ENCODE measurements at places on chromosomes 4 and X.
A peak's percentile ranks its signal among the peaks of the same experiment; 100 is the strongest.

DNA sequence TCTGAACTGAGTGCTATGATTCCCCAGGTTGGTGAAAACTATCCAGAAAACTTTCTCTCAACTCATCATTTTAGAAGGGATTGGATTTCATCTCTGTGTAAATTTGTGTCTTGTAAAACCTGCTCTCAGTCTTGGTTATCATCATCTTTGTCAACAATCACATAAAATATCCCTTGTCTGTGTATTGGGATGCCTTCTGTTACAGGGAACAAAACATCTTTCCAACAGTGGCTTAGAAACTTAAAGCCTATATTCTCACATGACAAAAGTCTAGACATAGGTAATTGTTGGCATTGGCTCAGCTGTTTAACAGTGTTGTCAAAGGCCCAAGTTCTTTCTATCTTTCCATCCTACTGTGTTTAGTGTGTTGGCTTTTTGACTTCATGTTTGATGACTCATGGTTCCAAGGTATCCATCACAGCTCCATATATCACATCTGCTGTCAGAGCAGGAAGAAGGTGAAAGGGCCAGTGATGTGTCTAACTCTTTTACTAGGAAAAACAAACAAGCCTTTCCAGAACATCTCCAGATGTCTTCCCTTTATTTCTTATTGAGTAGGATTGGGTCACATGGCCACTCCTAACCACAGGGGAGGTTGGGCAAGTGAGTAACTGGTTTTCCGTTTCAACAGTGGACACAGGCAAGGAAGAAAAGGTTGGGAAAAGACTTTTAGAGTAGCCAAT, 65.0 kb downstream of the PHEX start:
- no peak for DNase-seq

GRCh38 chrX:7225338-7225737, 77.4 kb upstream of the PUDP start:
- no peak for DNase-seq

GRCh38 chrX:106927700-106928099, 7.5 kb downstream of the CLDN2 start:
- DNase-seq, result no peak

- DNase-seq, result peak; percentile 39
Measured at GRCh38 chr4:163484906-163485305, 9.6 kb upstream of the TMA16 start.

DNA sequence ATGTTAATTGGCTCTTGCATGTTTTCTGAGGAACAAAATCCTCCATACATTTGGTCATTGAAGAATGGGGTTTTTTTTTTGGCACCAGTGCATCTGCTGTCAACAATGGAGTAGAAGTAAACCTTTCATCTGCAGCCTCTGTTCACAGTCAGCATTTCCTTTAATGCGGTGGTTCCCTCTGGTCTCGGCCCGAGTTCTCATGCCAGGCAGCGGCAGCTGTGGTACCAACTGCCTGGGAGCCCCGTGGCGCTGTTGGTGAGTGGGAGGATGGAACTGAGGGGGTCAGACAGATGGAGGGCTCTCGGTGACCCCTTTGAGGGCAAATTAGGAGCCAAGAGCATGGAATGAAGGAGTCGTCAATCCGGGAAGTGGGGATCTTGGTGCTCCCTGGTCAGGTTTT, 114.7 kb downstream of the AFF1 start:
- no peak for DNase-seq

- no peak for DNase-seq
Measured at GRCh38 chr4:78299565-78299972, 242.4 kb downstream of the FRAS1 start.

- DNase-seq, result no peak
Measured at GRCh38 chrX:9861711-9862110, 75.5 kb downstream of the SHROOM2 start.

- DNase-seq, result no peak
Measured at GRCh38 chr4:32499171-32499570, 1779.0 kb downstream of the PCDH7 start.

GRCh38 chrX:9657590-9658256, 107.9 kb downstream of the GPR143 start:
- DNase-seq, result no peak

GRCh38 chr4:2795893-2796848, 3.3 kb downstream of the SH3BP2 start:
- DNase-seq, result no peak

DNA sequence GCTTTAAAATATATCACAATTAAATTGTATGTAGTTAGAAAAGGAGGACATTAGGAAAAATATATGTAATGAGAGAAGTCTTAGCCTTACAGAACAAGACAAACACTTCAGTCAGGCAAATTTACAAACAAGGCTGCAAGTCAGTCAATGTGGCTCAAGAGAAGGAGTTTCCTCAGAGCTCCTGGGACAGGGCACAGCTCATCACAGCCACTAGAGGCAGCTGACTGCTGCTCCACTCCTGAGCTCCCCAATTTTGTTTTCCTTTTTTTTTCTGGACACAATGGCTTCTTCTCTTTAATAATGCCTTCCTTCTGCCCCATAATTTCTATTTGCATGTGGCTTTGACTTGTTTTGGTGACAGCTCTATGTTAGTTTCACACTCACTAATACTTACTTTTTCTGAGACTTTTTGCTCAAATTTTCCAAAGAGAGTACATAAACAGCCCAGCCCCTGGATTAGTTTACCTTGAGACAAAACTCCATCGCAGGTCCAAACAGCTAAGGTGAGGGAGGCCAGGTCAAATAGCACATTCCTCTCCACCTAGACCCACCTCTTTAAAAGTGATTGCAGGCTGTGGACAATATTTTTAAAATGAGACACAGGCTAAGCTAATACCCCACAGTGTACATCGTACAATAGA, 850.4 kb upstream of the FRG1 start:
- DNase-seq, result no peak

DNA sequence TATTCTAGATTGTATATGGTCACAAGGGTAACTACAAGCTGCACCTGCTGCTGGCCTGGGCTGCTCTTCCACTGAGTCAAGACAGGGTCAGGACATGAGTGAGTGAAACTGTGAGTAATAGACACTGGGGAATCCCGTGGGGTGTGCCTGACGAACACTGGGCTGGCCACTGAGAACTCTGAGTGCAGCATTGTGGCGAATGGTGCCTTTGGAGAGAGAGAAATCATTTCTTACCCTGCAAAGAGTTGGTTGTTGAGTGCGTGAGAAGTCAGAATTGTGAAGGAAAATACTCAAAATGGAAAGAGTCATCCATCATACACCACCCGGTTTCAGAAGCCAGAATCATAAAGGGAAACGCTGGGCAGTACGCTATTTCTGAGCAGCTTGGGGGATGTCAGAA, 43.1 kb upstream of the LSM6 start:
- DNase-seq, result no peak

Measured in CD4-positive, alpha-beta T cell treated with Interferon gamma for 1 hour (primary cell).